D341Med (cell line): ENCODE measurements at places on chromosomes 6 and 20.

DNA sequence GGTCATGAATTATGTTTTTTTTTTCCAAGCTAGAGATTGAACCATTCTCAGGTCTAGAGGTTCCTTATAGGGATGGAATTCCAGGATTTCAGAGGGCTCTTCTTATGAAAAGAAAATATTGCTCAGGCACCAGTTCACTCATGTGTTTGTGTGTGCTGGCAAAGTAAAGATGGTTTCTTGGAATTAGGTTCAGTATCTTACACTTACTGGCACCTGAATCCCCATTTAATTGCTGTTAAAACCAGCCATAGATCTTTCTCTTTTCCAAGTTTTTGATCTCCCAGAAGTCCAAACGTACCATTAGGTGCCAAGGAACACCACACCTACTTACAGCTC lies 508.4 kb downstream of the CDH26 start:
- DNase-seq, result no peak

- DNase-seq, result no peak
These were observed 43.3 kb upstream of the TGM3 start for GRCh38 chr20:2252419-2252997.

GRCh38 chr6:36539814-36540568 lies 7.3 kb downstream of the STK38 start:
- DNase-seq, result no peak

DNA sequence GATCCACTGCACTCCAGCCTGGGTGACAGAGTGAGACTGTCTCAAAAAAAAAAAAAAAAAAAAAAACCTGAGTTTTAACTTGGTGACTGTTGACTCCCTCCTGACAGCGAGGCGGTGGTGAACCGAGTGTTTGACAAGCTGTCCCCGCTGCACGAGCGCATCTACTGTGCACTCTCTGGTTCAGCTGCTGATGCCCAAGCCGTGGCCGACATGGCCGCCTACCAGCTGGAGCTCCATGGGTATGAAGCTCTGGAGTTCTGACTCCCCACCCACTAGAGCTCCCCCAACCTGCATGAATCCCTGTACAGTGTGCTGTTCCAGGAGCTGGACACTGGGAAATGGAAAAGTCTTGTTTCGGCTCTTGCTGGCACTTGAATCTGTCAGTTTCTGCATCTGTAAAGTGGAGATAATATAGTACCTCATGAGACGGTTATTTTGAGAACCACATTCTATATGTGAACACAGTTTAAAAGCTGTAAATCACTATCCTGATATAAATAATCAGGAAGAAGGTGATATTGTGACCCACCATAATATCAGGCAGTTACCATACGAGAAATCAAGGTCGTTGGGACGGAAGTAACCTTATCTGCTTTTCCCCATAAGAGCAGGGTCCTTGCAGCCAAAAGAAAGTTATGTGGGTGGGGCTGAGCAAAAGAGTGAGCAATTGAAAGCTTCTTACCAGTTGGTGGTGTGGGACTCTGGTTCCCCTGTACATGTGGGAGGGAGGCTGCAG lies 3.3 kb downstream of the PSMB9 start:
- DNase-seq, result no peak

- no peak for DNase-seq
These were observed 122.4 kb downstream of the IPCEF1 start for GRCh38 chr6:154234019-154234772.

DNA sequence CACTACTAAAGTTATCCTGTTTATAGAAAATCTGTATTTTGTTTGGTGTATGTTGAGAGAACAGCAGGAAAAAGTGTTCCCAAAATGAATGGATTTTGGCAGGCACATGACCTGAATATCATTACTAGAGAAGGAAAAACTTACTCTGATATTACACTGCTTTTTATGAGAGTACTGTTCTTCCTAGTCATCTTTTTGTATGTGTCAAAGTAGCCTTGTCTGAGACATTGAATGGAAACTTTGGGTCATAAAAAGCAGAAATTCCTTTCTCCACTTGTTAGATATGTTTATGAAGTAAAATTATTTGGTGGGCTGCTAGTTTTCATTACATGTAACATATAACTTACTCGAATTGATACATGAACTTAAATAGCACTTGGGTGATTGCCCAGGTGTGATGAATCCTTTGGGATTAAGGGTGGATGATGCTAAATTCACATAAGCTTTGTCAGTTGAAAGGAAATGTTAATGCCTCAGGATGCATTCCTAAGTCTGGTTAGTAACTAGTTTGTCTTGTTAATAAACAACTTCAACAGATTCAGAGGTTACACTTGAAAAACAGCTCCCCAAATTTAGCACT lies 206.7 kb downstream of the CENPW start:
- no peak for DNase-seq

GRCh38 chr6:36252005-36252404 lies 17.9 kb upstream of the PNPLA1 start:
- DNase-seq, result no peak

GRCh38 chr20:49343246-49343645 lies 65.4 kb upstream of the ZNFX1 start:
- no peak for DNase-seq

GRCh38 chr6:132511210-132511830 lies 1.6 kb downstream of the STX7 start:
- no peak for DNase-seq

GRCh38 chr20:23080521-23080920 lies 5.6 kb downstream of the CD93 start:
- no peak for DNase-seq

- peak; percentile 63 for DNase-seq
These were observed 251.1 kb upstream of the TBX18 start for GRCh38 chr6:85015396-85015990.

- no peak for DNase-seq
These were observed 103.0 kb upstream of the HS3ST5 start for GRCh38 chr6:114445846-114446245.

DNA sequence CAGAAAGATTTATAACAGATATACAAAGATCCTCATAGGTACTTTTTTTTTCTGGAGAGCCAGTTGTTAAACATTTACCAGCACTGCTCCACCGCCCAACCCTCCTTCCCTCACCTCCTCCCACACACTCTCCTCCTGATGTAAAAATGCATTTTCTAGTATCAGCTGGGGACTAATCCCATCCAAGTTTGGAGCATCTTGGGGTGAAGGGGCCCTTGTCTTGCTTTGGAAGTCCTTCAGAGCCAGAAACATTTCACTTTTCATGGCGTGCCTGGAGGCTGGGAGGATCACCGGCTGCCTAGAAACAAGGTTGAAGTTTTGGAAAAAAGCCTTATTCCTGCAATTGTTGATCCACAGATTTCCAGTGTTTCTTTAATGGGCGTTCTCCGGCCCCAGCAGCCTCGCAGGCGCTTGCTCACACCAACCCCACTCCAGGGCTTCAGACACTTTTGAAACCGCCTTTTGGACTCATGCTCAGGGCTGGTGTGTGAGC lies 165.1 kb upstream of the AFDN start:
- DNase-seq, result no peak

- DNase-seq, result no peak
These were observed 167.7 kb upstream of the CDYL start for GRCh38 chr6:4608361-4609115.

DNA sequence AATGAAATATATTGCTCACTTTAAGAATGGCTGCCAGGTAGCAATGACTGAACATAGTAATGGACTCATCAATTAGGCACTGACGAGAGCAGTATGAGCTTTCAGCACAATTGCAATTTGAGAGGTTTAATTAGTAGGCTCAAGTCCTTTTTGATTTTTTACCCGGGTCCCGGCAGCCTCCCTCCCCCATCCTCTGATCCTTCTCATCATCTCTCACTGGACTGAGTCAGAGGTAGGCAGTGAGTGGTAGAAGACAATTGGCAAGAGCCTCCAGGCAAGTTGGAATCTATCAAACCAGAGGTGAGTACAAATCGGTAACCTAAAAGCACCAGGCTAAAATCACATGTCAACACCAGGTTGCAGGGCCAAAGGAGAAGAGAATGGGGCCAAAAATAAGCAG lies 107.9 kb downstream of the DCDC2 start:
- DNase-seq, result no peak
